ENCODE measurements at places on chromosomes 4 and X.

DNA sequence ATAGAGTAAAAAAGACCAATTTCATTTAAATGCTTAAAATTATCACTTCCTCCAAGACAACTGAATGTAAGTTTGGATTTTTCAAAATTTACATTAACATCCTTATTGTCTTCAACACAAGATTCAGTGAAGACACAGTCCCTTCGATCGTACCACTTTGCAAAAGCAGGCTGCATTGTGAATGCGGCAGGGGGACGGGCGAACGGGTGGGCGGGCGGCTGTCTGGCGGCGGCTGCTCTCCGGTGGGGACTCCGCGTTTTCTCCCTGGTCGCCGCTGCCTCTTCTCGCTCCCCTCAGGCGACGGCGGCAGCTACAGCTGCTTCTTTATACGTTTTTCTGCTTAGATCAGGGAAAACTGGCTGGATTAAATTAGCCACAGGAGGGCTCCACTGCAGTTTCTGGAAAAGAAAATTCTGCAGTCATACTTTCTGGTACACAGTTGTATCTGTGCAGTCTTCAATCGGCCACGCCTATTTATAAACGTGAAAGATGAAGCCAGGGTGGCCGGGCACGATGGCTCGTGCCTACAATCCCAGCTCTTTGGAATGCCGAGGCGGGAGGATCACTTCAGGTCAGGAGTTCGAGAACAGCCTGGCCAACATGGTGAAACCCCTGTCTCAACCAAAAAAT is 33.9 kb upstream of the HPF1 start:
- H3K4me1 ChIP-seq = peaks cover 5% of the 10 kb centered on the region
- no peak for DNase-seq
- H3K36me3 ChIP-seq = no peaks in the 10 kb centered on the region
- H3K27me3 ChIP-seq = peaks cover 21% of the 10 kb centered on the region
- H3K4me3 ChIP-seq = no peak overlapping the region

DNA sequence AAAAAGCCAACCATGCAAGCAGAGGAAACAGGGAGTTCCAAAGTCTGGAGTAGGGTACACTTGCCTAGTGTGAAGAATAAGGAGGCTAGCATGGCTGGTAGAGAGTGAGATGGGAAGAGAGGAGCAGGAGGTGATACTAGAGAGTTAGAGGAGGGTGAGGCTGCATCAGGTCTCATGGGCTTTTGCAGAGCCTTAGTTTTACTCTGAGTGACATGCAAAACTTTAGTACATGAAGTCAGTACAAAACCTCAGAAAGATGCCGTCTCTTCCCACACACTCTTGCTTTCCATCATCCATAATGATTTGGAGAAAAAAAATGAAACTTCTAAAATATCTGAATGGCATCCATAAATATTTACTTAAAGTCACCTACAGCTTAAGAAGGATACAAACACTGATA is 5.0 kb downstream of the OPRPN start:
- no peaks in the 10 kb centered on the region for H3K36me3 ChIP-seq
- no peak overlapping the region for H3K27ac ChIP-seq
- no peaks in the 10 kb centered on the region for H3K27me3 ChIP-seq

GRCh38 chr4:112516471-112517066 is 589 bp upstream of the NEUROG2 start:
- DNase-seq = no peak
- peak overlapping the region; percentile 67 for H3K4me3 ChIP-seq
- no peak overlapping the region for H3K27ac ChIP-seq

DNA sequence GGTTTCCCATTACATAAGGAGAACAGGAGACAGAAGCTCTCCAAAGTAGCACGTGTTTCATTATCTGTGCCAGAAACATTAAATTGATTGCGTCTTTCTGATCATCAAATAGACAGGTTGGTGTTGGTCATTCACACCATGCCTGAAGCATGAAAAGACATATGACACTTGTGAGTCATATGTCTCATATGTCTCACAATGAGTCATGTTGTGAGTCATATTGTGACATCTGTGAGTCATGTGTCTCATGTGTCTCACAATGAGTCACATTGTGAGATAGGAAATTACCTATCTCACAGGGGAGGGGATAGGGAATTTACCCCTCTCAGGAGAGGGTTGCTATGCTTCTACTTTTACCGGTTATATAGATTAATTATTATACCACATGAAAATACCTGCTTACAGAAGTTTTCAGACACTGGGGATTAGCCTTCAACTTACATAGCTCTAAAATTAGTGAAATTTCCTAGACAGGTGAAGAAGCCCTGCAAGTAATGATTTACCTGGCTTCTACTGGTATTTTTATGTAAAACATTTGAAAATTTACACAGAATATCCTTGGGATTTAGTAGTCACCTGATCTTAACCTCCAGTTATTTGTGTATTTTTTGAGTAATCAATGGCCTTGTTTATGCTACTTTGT is 80.8 kb downstream of the NPFFR2 start:
- no peaks in the 10 kb centered on the region for H3K4me1 ChIP-seq
- no peak overlapping the region for H3K27ac ChIP-seq
- H3K27me3 ChIP-seq = no peaks in the 10 kb centered on the region

DNA sequence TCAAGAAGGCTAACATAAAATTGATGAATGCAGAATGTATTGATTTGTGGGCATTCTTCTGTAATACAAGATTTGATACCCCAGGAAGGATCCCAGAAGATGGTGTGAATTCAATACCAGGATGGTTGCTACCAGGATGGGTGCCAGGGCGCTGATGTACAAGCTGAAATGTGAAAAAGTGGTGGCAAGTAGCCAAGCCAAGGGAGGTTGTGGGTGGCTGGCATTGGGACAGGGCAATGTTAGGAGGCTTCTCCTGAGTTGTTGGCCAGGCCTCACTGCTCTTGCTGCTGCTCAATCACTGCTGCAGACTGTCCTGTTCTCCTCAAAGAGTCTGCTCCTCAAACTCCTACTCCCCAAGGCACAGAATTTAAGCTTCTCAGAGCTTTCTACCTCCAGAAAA is 77.1 kb downstream of the RBM46 start:
- no peak for DNase-seq
- H3K27me3 ChIP-seq = no peaks in the 10 kb centered on the region
- no peak overlapping the region for H3K27ac ChIP-seq

- no peak for DNase-seq
- H3K4me3 ChIP-seq = no peak overlapping the region
- no peaks in the 10 kb centered on the region for H3K36me3 ChIP-seq
- peaks cover 24% of the 10 kb centered on the region for H3K27me3 ChIP-seq
- no peak overlapping the region for H3K27ac ChIP-seq
- peaks cover 9% of the 10 kb centered on the region for H3K4me1 ChIP-seq
Measured at GRCh38 chr4:121376097-121376496, 4.7 kb downstream of the QRFPR start.

DNA sequence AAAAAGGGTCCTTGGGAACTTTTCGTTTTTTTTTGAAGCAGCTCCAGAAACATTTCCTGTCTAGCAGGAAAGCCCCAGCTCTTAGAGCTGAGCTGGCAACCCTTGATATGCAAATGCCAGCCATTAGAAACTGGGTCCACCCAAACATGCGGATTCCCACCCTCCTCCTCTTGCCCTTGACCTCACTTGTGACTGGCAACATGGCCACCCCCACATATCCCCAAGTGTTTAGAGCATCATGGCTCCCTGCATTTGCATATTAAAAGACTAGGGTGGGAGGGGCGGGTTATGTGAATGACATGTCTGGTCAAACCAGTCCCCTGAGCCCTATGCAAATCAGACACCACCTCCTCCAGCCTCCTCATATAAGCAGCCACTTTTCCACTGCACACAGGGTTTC is 671.1 kb downstream of the FAT4 start:
- no peaks in the 10 kb centered on the region for H3K4me1 ChIP-seq
- H3K36me3 ChIP-seq = no peaks in the 10 kb centered on the region
- no peaks in the 10 kb centered on the region for H3K27me3 ChIP-seq
- H3K4me3 ChIP-seq = no peak overlapping the region
- DNase-seq = no peak
- no peak overlapping the region for H3K27ac ChIP-seq

GRCh38 chrX:134542485-134542884 is 82.5 kb downstream of the HPRT1 start:
- H3K36me3 ChIP-seq = no peaks in the 10 kb centered on the region
- H3K27me3 ChIP-seq = peaks cover 9% of the 10 kb centered on the region
- H3K4me1 ChIP-seq = no peaks in the 10 kb centered on the region
- H3K4me3 ChIP-seq = no peak overlapping the region

DNA sequence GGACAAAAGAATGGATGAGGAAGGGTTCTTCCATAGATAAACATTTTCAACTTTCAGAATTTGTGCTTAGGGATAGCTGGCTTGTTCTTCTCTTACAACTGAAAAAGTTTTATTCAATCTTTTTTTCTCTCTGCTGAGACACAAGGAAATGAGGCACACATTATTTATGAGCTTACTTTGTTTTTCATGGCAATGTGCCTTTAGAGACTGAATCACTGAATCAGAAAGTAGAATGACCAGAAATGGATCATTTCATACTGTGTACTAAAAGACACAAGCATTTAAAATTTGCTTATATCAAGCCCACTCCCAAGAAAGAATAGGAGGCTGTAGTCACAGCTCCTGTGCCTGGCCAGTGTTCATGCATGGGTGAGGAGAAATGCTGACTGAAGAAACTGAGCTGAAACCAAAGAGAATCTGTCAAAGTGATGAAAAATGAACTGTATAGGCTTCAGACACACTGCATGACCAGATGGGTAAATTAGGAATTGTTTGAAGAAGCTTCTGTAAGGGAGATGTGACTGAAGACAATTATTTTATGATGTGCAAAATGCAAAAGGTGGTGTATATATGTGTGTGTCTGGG is 413.8 kb downstream of the RAPGEF2 start:
- H3K27ac ChIP-seq = no peak overlapping the region
- no peak for DNase-seq
- H3K36me3 ChIP-seq = no peaks in the 10 kb centered on the region
- H3K27me3 ChIP-seq = no peaks in the 10 kb centered on the region

DNA sequence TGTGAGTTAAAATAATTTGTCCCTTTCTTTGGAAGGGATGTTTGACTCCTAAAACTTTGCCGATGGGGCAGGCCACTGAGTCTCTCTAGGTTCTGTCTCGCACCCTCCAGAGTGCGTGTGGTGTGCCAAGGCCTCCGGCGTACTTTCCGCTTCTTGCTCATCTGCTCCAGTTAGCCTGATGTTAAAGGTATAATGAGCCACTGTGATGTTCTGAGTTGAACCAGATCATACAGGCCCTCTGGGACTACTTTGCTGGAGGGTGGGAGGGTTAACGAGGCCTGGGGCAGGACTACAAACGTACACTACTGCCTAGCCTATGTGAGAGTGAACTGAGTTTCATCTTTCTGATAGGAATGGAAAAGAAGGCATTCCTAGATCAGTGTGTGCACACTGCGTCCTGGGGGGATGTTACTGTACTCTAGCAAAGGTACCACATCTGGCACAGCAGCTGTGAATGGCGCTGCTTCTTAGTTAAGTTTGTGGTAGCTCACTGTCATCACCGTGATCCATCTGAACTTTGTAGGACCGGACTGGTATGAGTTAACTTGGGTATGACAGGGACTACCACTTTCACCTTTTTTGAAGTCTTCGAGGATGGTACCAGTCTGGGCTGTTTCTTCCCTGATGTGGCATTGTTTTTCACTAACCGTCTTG is 60.2 kb downstream of the RGS12 start:
- H3K36me3 ChIP-seq = no peaks in the 10 kb centered on the region
- no peak for DNase-seq
- no peaks in the 10 kb centered on the region for H3K4me1 ChIP-seq
- no peaks in the 10 kb centered on the region for H3K27me3 ChIP-seq
- no peak overlapping the region for H3K27ac ChIP-seq

- H3K4me3 ChIP-seq = no peak overlapping the region
- DNase-seq = no peak
- H3K36me3 ChIP-seq = no peaks in the 10 kb centered on the region
- H3K27ac ChIP-seq = no peak overlapping the region
- no peaks in the 10 kb centered on the region for H3K27me3 ChIP-seq
Measured at GRCh38 chr4:52979020-52979419, 116.9 kb downstream of the RASL11B start.

GRCh38 chr4:89751416-89751815 is 85.5 kb downstream of the SNCA start:
- no peaks in the 10 kb centered on the region for H3K36me3 ChIP-seq
- H3K27me3 ChIP-seq = no peaks in the 10 kb centered on the region
- H3K27ac ChIP-seq = no peak overlapping the region
- H3K4me3 ChIP-seq = no peak overlapping the region
- H3K4me1 ChIP-seq = no peaks in the 10 kb centered on the region

GRCh38 chrX:54540289-54540688 is 10.3 kb downstream of the GNL3L start:
- peaks cover 54% of the 10 kb centered on the region for H3K36me3 ChIP-seq
- no peak overlapping the region for H3K27ac ChIP-seq
- no peaks in the 10 kb centered on the region for H3K27me3 ChIP-seq
- DNase-seq = no peak
- H3K4me1 ChIP-seq = no peaks in the 10 kb centered on the region
- no peak overlapping the region for H3K4me3 ChIP-seq

GRCh38 chr4:148444296-148445070 is 2.3 kb upstream of the NR3C2 start:
- peak; percentile 38 for DNase-seq
- H3K4me3 ChIP-seq = no peak overlapping the region
- peaks cover 64% of the 10 kb centered on the region for H3K4me1 ChIP-seq
- peak overlapping the region; percentile 74 for H3K27ac ChIP-seq
- H3K27me3 ChIP-seq = peaks cover 10% of the 10 kb centered on the region

- H3K4me3 ChIP-seq = no peak overlapping the region
- no peaks in the 10 kb centered on the region for H3K36me3 ChIP-seq
Measured at GRCh38 chr4:77650787-77651186, 45.2 kb downstream of the CXCL13 start.

DNA sequence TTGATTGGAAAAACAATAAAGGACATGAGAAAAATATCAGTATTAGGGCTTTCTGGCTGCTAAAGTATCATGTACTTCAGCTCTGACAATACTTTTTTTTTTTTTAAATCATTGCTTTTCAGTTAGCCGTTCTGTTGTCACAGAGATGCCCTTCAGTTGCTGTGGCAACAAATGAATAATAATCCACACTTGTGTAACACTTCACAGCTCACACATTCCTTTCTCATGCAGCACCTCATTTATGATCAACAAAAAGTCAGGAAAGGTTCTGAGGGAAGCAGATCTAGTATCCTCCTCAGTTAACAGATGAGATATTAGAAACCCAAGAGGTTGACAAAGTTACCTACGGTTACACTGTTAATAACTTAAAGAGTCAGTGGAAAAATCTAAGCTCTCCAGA is 444.2 kb upstream of the SLIT2 start:
- H3K27ac ChIP-seq = no peak overlapping the region
- no peak for DNase-seq

GRCh38 chr4:83974111-83974780 is 438.3 kb downstream of the GPAT3 start:
- no peak overlapping the region for H3K27ac ChIP-seq
- no peaks in the 10 kb centered on the region for H3K27me3 ChIP-seq
- no peaks in the 10 kb centered on the region for H3K4me1 ChIP-seq
- H3K36me3 ChIP-seq = no peaks in the 10 kb centered on the region
- no peak for DNase-seq
